Sciatic nerve (tissue), 2 donors: ENCODE measurements at places on chromosomes 2 and 18. TPM values are rescaled to one million over a fixed set of nuclear protein-coding genes. Genes with fewer than 3 reads are reported as not detected.

The FAM237A gene
- total RNA-seq = not detected

DNA sequence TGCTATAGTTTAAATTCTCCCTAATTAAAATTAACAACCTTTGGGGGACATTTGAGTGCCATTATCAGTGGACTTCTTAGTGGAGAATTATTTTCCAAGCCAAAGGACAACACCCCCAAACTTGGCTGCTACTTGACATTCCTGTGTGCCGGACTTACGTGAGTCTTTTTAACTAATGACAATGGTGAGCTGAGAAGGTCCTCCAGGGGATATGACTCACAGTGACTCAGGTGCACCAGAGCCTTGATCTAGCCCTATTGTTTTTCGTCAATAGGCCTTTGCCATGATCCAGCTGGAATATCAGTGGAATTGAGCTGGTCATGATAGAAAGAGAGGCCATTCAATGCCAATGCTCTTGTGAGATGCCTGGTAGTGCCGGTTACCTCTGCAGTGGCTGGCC lies 118.1 kb upstream of the CXCR4 start:
- DNase-seq = no peak

DNA sequence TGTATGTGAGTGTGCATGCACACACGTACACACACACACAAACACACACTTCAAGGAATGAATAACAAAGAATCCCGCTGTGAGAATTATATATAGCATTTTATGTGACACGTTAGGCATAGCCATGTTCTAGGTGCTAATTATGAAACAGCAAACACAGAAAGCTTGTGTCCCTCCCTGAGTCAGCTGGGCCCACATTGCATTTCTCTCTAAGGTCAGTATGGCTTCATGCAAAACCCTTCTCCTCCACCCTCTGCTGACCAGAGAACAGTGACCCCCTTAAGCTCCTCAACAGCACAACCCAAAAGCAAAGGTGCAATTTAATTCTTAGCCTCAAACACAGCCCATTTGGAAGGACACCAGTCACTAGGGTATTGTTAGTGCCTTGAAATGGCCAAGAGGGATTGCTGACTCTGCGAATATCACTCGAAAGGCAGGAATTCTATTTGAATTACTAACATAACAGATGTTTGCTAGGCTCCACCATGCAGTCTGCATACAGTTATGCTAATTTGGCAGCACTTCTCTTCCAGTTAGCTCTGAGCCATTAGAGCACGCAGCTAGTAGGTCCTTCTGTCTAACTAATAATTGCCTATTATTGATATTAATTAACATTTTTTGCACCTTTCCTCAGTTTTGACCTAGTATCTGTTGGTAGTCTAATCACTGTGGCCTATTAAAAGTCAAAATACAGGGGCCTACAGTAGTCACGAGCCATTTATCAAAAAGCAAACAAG lies 149.0 kb downstream of the LNPK start:
- DNase-seq = no peak

- peak; percentile 78 for DNase-seq
Measured at GRCh38 chr2:47083886-47084687, 71.0 kb downstream of the STPG4 start.

The GALNT14 gene
- total RNA-seq = 1.2 TPM

The KLHL14 gene
- 0.45 TPM for total RNA-seq

The CHRNA1 gene
- total RNA-seq = 0.31 TPM

- DNase-seq = peak; percentile 83
Measured at GRCh38 chr18:74476140-74476539, 19.0 kb upstream of the DIPK1C start.

GRCh38 chr2:42076357-42077225 lies 28.8 kb downstream of the PKDCC start:
- DNase-seq = no peak

DNA sequence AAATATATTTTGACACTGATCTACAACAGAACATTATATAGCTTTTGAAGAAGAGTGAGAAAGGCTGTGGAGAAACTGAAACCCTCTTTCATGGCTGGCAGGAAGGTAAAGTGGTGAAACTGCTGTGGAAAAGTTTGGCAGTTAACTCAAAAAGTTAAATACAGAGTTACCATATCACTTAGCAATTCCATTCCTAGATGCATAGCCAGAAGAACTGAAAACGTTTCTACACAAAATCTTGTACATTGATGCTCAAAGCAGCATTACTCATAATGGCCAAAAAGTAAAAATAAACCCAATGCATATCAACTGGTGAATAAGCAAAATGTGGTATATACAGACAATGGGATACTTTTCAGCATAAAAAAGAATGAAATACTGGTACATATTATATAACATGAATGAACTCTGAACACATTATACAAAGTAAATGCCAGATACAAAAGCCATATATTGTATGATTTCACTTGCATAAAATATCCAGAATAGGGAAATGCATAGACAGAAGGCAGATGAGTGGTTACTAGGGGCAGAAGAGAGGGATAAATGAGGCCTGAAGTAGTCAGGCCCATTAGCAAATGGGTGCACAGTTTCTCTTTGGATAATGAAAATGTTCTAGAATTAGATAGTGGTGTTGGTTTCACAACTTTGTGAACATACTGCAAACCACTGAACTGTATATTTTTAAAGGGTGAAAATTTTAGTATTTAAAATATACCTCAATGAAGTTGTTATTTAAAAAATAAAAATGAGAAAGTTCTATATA lies 114.3 kb downstream of the DYM start:
- no peak for DNase-seq

GRCh38 chr2:124698979-124699565 lies 674.0 kb downstream of the CNTNAP5 start:
- no peak for DNase-seq

DNA sequence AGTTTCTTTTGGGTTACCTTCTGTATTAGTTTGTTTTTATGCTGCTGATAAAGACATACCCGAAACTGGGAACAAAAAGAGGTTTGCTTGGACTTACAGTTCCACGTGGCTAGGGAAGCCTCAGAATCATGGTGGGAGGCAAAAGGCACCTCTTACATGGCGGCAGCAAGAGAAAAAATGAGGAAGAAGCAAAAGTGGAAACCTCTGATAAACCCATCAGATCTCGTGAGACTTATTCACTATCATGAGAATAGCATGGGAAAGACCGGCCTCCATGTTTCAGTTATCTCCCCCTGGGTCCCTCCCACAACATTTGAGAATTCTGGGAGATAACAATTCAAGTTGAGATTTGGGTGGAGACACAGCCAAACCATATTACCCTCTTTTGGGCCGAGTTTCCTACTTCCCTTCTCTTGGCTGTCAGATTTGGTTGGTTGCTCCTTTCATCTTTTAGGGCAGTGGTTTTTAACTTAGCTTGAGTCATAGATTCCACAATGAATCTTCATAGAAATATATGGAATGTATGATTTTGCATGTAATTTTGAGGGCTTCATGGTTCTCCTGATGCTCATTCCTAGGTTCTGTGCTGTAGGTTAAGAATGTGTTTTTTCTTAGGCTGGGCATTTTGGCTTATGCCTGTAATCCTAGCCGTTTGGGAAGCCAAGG lies 44.2 kb downstream of the CEP192 start:
- DNase-seq = no peak

DNA sequence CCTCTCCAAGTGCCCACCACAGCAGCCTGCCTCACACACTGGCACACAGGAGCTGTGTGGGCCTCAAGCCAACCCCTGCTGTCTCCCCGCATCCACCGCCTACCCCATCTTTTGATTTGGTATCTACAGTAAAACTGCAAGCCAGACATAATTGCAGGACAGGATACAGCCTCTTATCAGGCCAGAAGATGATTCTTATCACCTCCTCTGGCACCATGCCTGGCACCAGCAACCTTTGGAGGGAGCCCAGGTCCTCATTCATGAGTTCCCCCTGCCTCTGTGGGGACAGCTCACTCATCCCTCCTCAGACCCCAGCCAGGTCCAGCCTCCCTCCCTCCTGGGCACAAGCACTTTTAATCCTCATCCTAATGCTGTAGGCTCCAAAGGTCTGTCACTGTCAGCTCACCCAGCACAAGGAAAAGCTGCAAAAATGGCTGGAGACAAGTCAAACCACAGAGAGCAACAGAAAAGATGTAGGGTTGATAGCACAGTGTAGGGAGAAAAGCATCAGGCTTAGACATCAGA lies 9.7 kb downstream of the RAB11FIP5 start:
- no peak for DNase-seq

GRCh38 chr2:3102922-3103569 lies 274.6 kb downstream of the EIPR1 start:
- DNase-seq = peak; percentile 25
